ENCODE measurements at places on chromosomes 1 and 21.

GRCh38 chr1:22854688-22855565 lies 117.7 kb downstream of the LACTBL1 start:
- no peak for DNase-seq

DNA sequence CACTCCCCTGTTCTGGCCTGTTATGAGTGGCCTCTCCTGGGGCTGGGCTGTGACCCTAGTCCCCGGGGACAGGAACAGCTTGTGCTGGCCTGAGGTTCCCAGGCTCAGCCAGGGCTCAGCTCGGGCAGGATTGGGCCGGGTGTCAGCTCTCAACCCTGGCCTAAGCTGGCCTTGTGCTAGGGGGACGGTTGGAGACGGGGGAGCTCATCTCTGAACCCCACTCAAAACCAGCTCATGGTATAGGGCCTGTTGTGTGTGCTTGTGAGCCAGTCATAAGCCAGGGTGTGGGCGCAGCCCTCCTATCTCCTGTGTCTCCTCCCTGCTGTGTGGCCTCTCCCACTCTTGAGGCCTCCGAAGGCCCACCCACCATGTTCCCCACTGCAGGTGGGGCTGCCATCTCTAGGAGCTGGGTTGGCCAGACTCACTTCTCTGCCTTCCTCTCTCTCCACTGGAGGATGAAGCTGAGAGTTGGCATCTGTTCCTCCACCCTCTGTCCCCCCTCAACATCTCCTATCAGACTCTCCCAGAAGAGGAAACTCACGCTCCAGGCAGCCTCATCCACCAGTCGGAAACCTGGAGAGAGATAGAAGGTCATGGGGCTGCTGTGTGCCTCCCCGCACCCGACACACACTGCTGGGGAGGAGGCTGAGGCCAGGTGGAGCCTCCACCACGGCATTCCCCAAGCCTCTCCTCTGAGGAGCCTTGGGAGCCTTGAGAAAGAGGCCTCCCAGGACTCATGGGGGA lies 1.4 kb downstream of the PEAR1 start:
- DNase-seq = no peak

- DNase-seq = no peak
These were observed 27.3 kb downstream of the KRTAP10-1 start for GRCh38 chr21:44512496-44513388.

DNA sequence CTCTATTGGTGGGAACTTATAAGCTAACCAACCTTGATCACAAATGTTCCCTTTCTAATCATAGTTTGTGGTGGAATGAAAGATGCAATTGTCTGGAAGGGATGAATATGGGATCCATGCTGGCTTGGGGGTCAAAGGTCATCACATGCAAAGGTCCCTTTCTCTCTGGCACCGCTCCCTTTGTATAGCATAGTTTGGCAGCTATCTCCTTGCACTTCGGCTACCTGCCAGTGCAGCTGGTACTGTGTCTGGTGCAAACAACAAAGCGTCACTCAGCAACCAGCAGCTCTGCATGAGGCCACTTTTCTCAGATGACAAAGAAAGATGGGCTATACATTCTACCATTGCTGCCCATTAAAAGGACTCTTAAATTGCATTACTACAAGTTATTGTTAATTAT lies 188.2 kb upstream of the NFIA start:
- DNase-seq = no peak

DNA sequence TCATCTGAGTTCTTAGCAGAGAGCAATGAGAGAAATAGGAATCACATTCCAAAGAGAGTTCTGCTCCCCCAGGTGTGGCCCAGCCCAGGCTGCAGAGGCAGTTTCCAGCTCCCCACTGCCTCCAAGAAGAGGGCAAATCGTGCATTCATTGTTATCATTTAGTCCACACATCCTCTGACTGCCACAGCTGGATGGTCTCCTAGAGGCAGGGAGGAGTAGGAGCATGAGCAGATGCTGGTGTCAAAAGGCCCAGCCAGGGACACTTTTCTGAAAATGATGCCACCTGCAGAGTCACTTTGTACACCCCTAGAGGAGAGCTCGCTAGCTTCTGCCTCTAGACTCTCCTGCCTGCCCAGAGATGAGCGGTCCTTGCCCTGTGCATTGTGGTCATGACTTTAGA lies 33.6 kb upstream of the GNPAT start:
- DNase-seq = no peak

- no peak for DNase-seq
These were observed 164.1 kb downstream of the GALNT2 start for GRCh38 chr1:230230948-230231773.

- peak; percentile 20 for DNase-seq
These were observed 34.0 kb downstream of the FH start for GRCh38 chr1:241485554-241485992.

All from bronchial epithelial cell (primary cell).